ENCODE measurements at places on chromosomes 4 and X. TPM values are rescaled to one million over a fixed set of nuclear protein-coding genes. Genes with fewer than 3 reads are reported as not detected.

The PRR32 gene
- not detected for total RNA-seq

DNA sequence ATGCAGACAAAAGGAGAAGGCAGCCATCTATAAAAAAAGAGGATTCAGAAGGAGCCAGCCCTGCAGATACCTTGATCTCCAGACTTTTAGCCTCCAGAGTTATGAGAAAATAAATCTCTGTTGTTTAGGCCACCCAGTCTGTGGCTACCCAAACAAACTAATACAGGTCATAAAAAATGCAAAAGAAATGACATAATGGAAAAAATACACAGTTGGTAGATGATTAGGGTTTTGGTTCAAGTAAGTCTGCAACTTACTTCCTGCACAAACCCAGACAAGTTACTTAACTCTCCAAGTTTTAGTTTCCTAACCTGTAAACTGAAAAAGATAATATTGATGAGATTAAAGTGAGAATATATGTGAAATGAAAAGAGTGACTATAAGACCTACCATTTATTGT lies 11.3 kb downstream of the QDPR start:
- peak; percentile 5 for DNase-seq

DNA sequence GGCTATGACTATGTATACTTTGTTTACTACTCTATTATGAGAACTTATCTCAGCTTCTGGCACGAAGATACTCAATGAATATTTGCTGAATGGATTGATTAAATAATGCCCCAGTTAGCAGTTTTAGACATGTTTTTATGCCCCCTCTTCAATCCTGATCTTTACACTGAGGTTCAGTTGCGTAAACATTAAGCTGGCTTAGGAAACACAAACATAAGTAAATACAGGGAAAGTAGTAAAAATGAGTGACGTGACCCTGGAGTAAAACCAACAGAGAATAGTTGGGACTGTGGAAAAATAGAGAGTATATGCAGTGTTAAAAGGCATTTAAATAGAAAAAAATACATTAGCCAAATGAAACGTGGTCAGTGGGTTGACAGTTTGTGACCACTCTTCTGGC lies 387.0 kb upstream of the ACTRT1 start:
- DNase-seq, result no peak

DNA sequence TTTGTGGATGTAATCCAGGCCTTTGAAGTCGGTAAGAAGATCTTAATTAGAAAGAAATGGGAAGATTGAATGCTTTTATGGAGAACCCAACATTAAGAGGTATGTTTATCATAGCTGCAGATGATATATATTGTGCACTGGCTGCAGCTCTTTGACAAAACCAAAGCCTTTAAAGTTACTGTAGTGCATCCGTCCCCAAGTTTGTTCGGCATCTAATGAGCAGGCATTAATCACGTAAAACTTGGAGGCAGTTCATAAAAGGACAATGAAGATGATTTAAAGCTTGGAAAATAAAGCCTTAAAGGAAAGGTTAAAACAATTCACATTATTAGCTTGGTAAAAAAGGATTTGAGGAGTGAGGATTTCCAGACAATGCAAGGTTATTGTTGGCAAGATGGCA lies 150.8 kb upstream of the ARX start:
- no peak for DNase-seq

- DNase-seq, result no peak
These were observed 145.5 kb downstream of the PCDH7 start for GRCh38 chr4:30865691-30866090.

DNA sequence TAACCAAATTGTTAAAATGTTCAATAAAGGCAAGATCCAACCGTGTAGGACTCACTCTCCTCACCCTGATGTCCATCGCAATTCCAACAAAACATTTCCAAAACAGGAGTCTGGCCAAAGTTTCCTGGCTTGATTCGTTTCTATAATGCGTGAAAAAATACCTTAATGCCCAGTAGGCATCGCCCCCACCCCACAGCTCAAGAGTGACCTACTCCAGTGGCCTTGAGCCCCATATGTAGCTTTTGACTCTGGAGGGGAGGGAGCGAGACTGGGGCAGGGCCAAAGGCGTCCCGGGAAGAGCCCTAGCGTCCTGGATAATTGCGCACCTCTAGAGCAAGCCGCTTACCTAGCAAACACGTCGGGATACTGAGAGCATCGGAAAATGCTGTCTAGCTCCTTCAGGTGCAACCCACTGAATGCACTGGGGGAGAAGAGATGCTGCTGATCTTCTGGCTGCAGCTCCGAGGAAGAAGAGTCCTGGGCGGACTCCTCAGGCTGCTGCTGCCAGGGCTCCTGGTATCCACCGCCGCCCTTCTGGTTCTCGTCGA lies 55.6 kb upstream of the NKAP start:
- DNase-seq, result no peak

DNA sequence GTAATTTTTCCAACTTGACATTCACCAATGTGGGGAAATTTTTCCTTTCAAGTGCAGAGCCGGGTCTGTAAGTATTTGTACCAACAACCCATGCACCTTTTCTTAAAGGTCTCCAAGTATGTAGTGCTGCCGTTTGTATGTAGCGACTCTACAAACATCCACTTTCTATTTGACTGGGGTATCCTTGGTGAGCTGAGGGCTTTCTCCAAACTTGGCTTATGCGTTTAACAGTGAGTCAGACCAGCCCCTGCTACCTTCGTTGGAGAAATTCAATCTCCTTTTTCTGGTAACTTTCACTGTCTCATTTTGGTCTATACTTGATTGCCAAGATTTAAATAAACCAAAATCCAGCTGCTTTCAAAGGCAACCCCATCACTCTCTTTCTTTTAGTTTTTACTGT lies 34.9 kb downstream of the MGST2 start:
- DNase-seq, result no peak

The UBE2A gene
- total RNA-seq, result 41.9 TPM

Measured in fibroblast of villous mesenchyme (primary cell).